Fibroblast of skin of back (primary cell): ENCODE measurements at places on chromosomes 2 and 18.
A peak's percentile ranks its signal among the peaks of the same experiment; 100 is the strongest.

DNA sequence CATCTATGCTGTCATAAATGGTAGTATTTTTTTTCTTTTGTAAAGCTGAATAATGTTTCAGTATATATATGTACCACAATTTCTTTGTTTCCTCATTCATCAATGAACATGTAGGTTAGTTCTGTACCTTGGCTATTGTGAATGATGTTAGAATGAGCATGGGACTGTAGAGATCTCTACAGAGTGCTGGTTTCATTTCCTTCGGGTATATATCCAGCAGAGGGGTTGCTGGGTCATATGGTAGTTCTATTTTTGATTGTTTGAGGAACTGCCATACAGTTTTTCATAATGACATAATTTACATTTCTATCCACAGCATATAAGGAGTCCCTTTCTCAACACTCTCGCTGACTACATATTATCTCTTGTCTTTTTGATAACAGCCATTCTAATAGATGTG lies 243.5 kb downstream of the CDH7 start:
- DNase-seq, result no peak

GRCh38 chr2:96969321-96969720 lies 17.1 kb downstream of the FAM178B start:
- DNase-seq, result no peak

DNA sequence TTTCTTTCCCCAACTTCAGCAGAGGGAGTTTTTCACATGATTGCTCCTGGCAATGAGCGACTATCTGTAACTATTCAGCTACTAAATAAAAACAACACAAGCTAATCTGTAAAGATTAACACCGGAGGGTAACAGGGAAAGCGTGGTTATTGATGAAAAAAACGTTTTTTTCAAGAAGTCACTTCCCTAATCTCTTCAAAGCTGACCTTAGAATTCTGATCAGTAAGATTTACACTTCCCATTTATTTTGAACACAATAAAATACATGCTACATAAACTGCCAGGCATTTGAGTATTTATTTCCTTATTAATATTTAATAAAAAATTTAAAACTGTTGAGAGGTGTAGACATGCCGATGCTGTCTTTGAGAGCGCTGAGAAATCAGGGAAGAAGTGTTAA lies 207.4 kb upstream of the HDAC4 start:
- no peak for DNase-seq

DNA sequence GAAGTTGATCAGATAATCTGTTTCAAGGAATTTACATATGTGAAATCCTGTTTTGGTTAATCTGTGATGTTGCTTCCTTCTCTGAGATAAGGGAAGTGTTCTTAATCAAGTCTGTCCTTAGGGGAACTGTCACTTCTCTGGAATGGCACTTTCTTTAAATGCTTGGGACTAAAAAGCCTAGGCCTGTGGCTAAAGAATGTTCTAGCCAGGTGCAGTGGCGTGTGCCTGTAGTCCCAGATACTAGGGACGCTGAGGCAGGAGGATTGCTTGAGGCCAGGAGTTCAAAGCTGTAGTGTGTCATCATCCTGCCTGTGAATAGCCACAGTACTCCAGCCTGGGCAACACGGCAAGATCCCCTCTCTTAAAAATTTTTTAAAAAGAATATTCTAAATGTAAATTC lies 217.6 kb upstream of the SIX3 start:
- no peak for DNase-seq

GRCh38 chr2:12702168-12703121 lies 14.3 kb upstream of the TRIB2 start:
- peak; percentile 94 for DNase-seq

DNA sequence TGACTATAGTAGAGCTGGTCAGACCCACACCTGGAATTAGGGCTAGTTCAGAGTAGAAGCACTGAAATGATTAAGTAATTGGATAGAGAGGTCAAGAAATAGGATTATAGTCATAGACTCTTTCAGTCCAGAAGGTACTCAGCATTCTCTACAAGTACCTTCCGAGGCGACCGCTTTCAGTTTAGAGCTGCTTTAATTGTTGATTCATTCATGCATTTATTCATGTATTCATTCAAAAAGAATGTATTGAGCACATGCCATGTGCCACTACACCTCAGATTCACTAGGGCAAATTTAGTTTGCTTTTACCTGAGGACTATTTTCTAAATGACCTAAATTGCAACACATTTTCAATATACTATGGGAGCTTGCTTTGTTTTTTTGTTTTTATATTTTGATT lies 48.7 kb downstream of the CRIM1 start:
- peak; percentile 53 for DNase-seq

DNA sequence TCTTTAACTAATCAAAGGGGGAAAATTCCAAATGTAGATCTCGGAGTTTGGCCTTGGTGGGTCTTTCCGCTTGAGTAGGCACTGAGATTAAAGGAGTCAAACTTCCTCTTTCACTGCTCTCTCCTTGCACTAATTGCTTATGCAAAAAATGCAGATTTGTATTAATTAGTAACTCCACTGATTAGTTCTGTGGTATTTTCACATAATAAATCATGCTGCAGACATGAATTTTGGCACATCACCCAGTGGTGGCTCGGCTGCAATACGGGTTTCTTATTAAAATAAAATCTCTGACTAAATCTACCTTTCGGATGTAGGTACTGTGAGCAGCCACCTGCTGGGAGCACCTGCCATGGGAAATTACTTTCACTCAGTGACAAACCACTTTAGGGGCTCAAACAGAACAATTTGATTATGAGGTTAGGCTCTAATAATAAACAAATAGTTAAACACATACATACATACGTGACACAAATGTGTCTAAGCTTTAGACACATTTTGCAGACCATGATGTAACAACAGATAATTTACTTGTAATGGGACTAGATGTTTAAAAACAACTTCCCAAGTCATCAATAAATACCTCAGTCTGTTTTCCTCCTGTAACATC lies 6.4 kb upstream of the NEUROD1 start:
- no peak for DNase-seq

GRCh38 chr2:109463236-109463635 lies 150.5 kb downstream of the SEPTIN10 start:
- no peak for DNase-seq

GRCh38 chr2:229910832-229911412 lies 10.9 kb downstream of the TRIP12 start:
- DNase-seq, result no peak
